ENCODE measurements at places on chromosomes 12 and 14. TPM values are rescaled to one million over a fixed set of nuclear protein-coding genes. Genes with fewer than 3 reads are reported as not detected.

The OTX2 gene
- not detected for total RNA-seq

The GLI1 gene
- 6.6 TPM for total RNA-seq

The SPTB gene
- 1.5 TPM for total RNA-seq

The GLT8D2 gene
- total RNA-seq: 0.22 TPM

The ARL6IP4 gene
- 257 TPM for total RNA-seq

The PLXNC1 gene
- total RNA-seq: 0.06 TPM

The CLEC12A gene
- total RNA-seq: not detected

The JKAMP gene
- total RNA-seq: 68.7 TPM

The KDM5A gene
- 16.5 TPM for total RNA-seq

The GLIPR1L1 gene
- not detected for total RNA-seq

Data from A549 treated with Mapracorat at 1 μM for 4 hours (cell line).